ENCODE measurements at places on chromosomes 1 and 21. TPM values are rescaled to one million over a fixed set of nuclear protein-coding genes. Genes with fewer than 3 reads are reported as not detected.

The MED8 gene
- total RNA-seq, result 46.9 TPM

The FCGR3A gene
- not detected for total RNA-seq

GRCh38 chr1:107724648-107725047 lies 240.3 kb downstream of the VAV3 start:
- no peak for DNase-seq

DNA sequence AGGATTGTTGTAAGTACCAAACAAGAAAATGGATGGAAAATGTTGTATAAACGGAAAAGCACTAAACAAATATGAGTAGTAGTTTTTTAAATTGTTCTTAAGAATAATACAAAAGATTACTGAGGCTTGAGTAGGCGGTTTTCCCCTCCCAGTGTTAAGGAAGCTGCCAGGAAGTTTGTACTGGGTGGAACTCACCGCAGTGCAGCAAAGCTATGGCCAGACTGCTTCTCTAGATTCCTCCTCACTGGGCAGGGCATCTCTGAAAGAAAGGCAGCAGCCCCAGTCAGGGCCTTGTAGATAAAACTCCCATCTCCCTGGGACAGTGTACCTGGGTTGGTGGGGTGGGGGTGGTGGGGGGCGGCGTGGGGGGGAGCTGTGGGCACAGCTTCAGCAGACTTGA lies 58.7 kb downstream of the XCL2 start:
- DNase-seq, result no peak

DNA sequence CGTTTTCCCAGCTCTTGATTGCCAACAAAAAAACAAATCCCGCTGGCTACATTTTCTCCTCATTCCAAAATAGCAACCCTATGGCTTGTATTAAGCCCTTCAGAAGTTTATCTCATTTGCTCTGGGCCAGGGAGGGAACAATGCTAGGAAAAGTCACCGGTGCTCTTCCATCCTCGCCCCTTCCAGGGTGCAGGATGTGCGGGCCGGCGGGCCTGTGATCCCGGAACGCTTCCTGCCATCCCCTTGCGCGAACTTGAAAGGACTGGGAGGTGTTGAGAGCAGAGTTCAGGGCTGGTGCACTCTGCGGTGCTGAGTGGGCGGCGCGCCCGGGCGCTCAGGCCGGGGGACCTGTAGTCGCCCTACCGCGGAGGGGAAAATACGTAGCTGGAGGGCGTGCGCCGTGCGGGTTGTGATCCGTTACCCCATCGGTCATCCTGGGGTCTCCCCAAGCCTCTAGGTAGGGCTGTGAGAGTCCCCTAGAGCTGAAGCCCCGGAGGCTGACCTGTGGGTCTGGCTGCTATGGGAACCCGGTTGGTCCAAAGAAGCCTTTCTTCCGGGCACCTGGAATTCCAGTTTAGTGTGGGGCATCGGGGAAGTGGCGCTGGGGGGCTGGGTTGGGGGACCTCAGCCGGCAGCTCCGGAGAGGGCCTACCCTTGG lies 13.1 kb downstream of the NR5A2 start:
- no peak for DNase-seq

- DNase-seq, result no peak
Observed at GRCh38 chr1:40981691-40982448, 2.4 kb downstream of the CTPS1 start.

DNA sequence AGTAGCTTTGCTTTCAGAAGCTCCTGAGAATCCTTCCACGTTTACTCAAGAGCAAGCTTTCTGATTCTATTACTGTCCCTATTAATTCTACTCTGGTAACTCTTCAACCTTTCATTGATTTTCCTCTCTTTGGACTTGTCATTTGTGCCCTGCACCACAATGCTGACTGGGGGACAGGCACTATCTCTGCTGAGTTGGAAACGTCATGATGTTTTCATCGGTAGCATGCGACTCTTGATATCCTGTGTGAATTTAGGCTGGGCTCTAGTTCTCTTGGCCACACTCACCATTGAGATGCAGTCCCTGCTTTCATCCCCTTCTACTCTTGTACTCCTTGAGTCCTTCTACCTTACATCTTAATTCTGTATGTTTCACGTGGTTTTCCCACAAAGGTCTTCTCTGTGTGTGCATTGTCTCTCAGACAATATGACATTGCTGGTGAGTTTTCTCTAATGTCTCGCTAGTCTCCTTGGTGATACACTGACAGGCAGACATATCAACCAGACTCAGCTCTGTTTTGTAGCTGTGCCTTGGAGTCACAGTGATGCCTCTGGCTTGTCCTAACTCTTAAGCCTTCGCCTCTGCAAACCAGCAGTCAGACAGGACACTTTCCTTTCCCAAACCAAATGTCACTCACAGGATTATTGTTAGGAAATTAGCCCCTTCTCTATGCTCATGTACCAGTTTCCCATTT lies 223.6 kb upstream of the ADGRL2 start:
- no peak for DNase-seq

GRCh38 chr1:181064011-181064623 lies 24.4 kb upstream of the IER5 start:
- DNase-seq, result no peak

GRCh38 chr1:109256971-109257681 lies 7.8 kb downstream of the CELSR2 start:
- DNase-seq, result no peak

GRCh38 chr1:15799928-15800835 lies 7.3 kb downstream of the UQCRHL start:
- DNase-seq, result no peak
